Activated naive CD4-positive, alpha-beta T cell treated with anti-CD3 and anti-CD28 coated beads, Interleukin-2, amount 50 U/mL, for 16 hours (primary cell): ENCODE measurements at places on chromosomes 11 and 22.

- no peak for DNase-seq
Observed at GRCh38 chr22:27980424-27981148, 61.5 kb upstream of the PITPNB start.

GRCh38 chr11:119172513-119172912 lies 4.0 kb downstream of the NLRX1 start:
- DNase-seq = no peak

GRCh38 chr22:39174498-39175352 lies 22.2 kb upstream of the CBX7 start:
- peak; percentile 57 for DNase-seq

DNA sequence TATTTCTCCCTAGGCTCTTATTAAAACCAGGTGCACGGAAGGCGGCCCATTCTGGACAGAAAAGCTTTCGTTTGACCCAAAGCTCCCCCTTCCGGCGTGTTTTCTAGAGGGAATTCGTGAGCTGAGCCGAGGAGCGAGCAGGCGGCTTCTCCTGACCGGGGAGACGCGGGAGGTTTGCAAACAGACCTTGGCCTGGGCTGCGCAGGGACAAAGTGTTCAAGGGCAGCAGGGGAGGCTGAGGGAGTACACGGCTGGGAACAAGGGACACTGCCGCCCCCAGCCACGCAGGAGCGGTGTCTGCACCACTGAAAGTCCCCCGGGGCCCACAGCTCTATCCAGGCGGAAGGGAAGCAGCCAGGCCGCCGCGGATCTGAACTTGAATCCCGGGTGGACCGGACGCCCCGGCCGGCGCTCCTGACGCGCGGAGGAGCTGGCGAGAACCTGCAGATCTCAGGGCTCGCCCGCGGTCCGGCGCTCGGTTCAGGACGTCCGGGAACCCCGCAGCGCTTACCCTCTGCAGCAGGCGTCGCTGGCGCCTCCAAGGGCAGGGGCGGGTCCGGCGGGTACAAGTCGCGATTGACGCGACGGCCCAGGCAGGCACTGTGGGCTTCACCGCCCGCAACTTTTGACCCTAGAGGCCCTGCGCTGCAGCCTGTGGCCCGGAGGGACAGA lies 101.9 kb downstream of the WT1 start:
- DNase-seq = peak; percentile 33

GRCh38 chr11:7656704-7657103 lies 16.6 kb downstream of the CYB5R2 start:
- no peak for DNase-seq

GRCh38 chr11:96075532-96075959 lies 151.6 kb upstream of the MTMR2 start:
- DNase-seq = no peak

GRCh38 chr11:124970925-124971324 lies 16.9 kb downstream of the CCDC15 start:
- no peak for DNase-seq

- no peak for DNase-seq
Observed at GRCh38 chr11:38256436-38256835, 1658.4 kb upstream of the RAG2 start.

- DNase-seq = no peak
Observed at GRCh38 chr11:1565904-1566247, 6.2 kb downstream of the DUSP8 start.

GRCh38 chr11:60396799-60397198 lies 540 bp downstream of the MS4A14 start:
- no peak for DNase-seq

GRCh38 chr22:45895436-45896152 lies 81.4 kb downstream of the WNT7B start:
- DNase-seq = no peak

GRCh38 chr11:120527111-120527761 lies 15.7 kb downstream of the GRIK4 start:
- DNase-seq = no peak

- DNase-seq = no peak
Observed at GRCh38 chr11:131033151-131033651, 116.9 kb upstream of the SNX19 start.
